ENCODE measurements at places on chromosomes 1 and 21.

DNA sequence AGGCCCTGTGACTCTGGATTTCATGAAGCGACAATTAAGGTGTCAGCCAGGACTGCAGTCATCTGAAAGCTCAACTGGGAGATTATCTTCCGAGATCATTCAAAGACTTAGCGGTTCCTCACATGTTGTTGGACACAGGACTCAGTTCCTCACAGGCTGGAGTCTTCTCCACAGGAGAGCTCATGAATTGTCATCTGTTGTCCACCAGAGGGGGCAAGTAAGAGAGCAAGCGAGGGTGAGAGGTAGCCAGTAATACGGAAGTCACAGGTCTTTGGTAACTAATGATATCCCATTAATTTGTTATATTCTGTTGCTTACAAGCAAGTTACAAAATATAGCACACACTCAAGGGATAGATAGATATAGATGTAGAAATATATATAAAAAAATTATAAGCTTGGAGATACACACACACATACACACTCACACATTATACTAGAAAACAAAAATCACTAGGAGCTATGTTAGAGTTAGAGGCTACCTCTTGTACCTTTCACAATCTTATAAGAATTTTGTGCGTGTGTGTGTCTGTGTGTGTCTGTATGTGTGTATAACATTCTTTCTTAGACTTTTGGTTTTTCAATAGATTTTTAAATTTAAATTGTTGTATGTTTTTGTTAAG lies 1695.3 kb downstream of the BRINP3 start:
- peak; percentile 9 for DNase-seq

GRCh38 chr1:8966606-8967005 lies 20.9 kb downstream of the CA6 start:
- no peak for DNase-seq

- DNase-seq: peak; percentile 26
Measured at GRCh38 chr21:14120091-14120734, 90.5 kb downstream of the LIPI start.

DNA sequence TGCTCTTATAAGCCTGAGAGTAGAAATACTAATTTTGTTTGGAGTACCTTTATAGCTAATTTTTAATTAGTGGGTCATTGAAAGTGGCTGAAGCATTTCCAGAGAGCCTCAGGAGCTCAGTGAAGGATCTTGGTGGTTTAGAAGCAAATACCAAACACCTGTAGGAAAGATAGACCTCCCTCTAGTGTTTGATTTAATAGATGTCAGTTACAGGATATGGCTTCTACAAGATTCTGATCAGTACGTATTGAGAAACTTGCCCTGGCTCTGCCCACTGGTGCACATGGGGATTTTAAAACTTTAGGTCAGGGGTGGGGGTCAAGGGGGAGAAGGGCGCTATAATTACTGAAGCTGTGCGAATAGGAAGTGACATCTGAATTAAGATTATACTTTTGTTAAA lies 122.2 kb downstream of the POU2F1 start:
- no peak for DNase-seq

- peak; percentile 46 for DNase-seq
Measured at GRCh38 chr1:11831945-11832725, 15.4 kb downstream of the NPPA start.

- DNase-seq: no peak
Measured at GRCh38 chr1:40844887-40845878, 17.0 kb downstream of the CITED4 start.

DNA sequence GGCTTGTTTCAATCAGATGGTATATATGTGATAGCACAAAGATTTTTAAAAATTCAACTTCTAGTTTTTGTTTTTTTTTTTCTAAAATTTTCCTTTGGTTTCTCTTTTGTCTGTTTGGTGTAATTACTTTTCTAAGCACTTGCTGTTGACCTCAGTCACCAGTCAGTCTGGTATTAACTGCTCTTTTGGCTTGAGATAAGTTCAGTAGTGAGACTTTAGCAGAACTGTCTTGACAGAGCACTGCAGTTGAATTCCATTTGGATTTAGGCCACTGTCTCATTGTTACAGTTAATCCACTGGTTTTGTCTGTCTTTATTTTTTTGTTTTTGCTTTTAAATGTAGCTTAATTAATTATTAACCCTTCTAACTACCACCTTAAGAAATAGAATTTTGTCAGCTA lies 36.2 kb downstream of the OSBPL9 start:
- DNase-seq: no peak

GRCh38 chr1:184843732-184844495 lies 89.3 kb upstream of the EDEM3 start:
- no peak for DNase-seq

DNA sequence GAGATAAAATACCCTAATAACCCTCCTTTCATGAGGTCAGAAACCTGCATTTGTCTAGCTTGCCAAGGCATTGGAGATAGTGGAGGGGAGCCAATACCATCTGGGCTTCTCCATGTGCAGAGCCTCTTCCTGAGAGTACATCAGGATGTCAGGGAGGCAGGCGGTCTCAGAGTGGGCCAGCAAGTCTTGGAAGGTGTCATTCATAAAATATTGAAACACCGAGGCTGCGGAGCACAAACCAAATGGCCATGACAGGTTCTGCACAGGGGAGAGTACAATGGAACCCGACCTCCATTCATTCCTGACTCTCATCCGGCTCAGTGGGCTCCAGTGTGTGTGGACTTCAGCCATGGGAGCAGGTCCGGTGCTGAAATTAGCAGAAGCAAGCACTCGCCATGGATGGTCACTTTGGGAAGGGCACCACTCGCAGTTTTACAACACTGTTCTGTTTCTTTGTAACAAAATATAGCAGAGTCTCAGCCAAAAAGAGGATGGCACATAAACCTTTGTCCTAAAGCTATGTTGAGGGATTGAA lies 446.6 kb downstream of the SIPA1L2 start:
- DNase-seq: no peak

DNA sequence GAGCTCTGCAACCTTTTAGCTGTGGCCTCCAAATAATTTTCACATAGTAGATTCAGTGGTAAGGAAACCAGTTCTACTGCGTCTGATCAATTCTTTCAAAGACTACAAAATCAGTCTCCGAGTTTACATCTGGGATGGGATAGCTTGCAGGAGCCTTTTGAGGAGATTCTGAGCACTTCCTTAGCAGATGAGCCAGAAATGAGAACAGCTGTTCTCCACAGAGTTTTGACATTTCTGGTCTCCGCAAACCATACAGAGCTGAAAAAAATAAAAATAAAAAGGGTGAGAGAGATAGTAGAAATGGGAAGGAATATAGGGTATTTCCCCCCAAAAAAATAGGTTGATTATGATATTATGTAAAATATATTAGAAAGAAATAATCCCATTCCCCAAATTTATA lies 119.3 kb downstream of the LYPLAL1 start:
- no peak for DNase-seq

DNA sequence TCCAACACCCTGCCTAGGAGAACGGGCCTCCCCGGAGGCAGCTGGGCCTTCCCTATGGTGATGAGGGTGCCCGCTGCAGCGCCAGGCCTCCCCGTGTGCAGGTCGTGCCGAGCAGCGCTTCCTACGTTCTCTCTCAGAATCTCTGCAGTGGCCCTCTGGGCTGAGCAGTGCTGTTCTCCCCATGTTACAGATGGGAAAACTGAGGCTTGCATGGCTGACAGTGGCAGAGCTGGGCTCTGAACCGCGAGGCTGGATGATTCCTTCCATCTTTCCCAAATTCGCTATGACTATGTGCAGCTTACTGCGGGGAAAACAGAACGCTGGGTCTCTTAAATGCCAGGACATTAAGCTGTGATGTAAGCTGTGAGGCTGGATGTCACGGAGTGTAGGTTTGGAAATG lies 8.9 kb downstream of the KLHL21 start:
- no peak for DNase-seq

- no peak for DNase-seq
Measured at GRCh38 chr1:88791192-88791591, 100.2 kb downstream of the GTF2B start.

DNA sequence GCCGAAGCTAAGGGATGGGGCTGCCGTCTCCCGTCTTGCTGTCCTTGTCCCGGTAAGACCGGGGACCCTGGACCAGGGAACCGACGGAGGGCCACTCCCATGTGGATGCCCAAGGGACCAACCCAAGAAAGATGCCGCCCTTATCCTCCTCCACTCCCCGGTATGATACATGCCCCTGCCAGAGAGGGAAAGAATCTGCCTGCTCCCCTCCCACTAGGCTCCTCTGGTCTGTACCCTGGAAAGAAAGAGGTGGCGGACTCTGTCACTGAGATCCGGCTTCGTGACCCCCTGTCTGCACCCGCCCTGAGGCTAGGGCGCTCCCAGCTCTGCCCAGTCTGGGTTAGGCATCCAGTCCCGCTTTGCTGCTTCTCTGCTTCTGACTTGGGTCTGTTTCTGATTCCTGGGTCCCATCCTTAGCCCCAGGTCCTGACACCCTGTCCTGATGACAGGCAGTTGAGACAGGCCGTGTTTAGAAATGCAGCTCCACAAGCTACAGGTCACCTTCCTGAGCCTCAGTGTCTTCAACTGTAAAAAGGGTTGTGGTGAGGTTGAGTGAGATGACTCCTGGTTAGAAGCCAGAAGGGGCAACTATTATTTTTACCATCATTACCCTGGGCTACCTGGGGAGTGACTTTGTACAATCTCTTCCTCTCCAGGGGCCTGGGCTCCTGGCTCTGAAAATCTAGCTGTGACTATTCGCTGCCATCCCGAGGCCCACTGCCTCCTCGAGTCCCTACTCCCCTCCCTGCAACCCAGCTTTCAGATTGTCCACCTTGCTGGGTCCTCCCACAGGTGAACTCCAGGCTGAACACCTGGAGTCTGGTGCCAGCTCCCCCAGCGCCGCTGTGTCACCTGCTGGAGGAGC lies 3.7 kb downstream of the MATN1 start:
- no peak for DNase-seq

- DNase-seq: no peak
Measured at GRCh38 chr1:222950892-222951291, 136.1 kb downstream of the DISP1 start.

DNA sequence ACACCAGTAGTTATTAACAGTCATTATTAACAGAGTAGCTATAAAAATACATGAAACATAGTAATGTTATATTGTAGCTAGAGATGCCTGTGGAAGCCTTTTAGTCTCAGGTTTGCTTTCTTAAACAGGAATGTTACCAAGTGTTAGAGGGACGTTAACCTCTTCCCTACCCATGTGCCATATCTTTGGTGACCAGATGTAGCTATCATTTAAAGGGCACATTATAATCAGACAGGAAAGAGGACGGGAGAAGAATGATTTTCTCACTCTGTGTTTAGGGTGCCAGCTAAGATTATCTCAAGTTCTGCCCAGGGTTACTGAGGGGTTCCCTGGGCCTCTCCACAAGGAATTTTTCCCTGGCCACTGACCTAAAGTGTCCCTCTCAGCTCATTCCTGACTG lies 20.9 kb upstream of the UBL4B start:
- no peak for DNase-seq

DNA sequence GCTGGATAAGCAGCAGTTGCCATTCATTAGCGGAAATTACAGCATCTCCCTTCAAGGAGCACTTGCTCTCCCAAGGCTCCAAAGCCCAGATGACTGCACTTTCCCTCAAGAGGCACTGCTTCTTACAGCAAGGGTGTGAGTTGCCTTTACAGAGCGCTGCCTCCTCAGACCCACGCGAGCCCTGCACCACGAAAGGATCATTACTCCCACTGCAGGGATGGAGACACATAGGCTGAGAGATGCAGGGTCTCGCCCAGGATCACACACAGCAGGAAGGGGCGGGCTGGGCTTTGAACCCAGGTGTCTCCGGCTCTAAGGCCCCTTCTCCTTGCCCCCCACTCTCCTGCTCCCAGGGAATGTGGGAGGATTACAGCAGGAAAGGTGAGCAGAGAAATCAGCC lies 405.5 kb downstream of the MATN1 start:
- no peak for DNase-seq

DNA sequence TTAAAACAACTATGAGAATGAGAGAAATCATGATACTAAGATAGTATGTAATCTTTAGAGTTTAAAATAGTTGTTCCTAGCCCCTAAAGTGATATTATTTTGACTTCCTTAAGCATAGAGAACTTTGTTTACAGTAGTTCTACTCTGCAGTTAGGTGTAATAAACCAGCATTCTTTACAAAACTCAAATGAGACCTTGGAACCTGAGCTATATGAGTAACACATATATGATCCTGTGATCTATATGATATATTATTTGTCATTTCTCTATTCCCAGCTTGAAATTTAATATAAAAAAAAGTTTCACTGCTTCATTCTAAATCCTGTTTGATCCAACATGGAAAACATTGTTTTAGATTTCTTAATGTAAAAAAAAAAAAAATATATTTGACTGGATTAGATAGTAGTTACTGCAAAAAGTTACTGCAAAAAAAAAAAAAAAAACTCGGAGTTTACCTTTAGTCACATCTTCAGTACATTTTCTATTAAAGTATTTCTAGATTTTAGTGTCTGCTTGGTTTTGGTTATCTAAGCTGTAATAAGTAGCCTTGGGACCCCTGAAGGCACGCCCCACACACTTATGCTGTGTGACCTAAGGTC lies 463.8 kb downstream of the USP25 start:
- peak; percentile 3 for DNase-seq

All from inflammatory macrophage (primary cell).